Chondrocyte (in vitro differentiated cells): ENCODE measurements at places on chromosomes 3 and 15.
A peak's percentile ranks its signal among the peaks of the same experiment; 100 is the strongest.

GRCh38 chr15:97479957-97480356 lies 480.5 kb upstream of the ARRDC4 start:
- no peaks in the 10 kb centered on the region for H3K27me3 ChIP-seq
- H3K27ac ChIP-seq = no peak overlapping the region
- no peak for DNase-seq
- H3K36me3 ChIP-seq = peaks cover 6% of the 10 kb centered on the region
- no peaks in the 10 kb centered on the region for H3K4me1 ChIP-seq

- H3K4me1 ChIP-seq = peaks cover 17% of the 10 kb centered on the region
- peaks cover 41% of the 10 kb centered on the region for H3K27me3 ChIP-seq
- peak overlapping the region; percentile 85 for H3K4me3 ChIP-seq
- no peak for DNase-seq
Measured at GRCh38 chr3:180680097-180680430, 775 bp upstream of the CCDC39 start.

- no peak overlapping the region for H3K27ac ChIP-seq
- no peak overlapping the region for H3K4me3 ChIP-seq
- no peaks in the 10 kb centered on the region for H3K4me1 ChIP-seq
- H3K27me3 ChIP-seq = peaks cover 37% of the 10 kb centered on the region
- H3K36me3 ChIP-seq = peaks cover 3% of the 10 kb centered on the region
Measured at GRCh38 chr3:46222435-46223161, 14.5 kb upstream of the CCR1 start.

DNA sequence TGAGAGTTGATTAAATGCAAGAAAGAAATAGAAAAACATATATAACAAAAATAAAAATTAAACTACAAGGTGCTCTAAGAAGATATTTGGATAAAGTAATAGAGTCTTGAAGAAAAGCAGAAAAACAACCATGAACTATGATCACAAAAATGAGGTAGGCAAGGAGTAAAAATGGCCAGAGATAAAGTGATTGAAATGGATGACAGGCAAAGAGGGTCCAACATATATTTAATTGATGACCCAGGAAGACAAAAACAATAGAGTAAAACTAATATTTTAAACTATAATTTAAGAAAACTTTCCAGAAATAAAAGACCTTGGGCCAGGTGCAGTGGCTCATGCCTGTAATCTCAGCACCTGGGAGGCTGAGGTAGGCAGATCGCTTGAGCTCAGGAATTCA lies 22.1 kb upstream of the WDR49 start:
- no peak overlapping the region for H3K4me3 ChIP-seq
- H3K36me3 ChIP-seq = peaks cover 41% of the 10 kb centered on the region
- no peaks in the 10 kb centered on the region for H3K27me3 ChIP-seq

- H3K27me3 ChIP-seq = no peaks in the 10 kb centered on the region
- no peaks in the 10 kb centered on the region for H3K4me1 ChIP-seq
- H3K36me3 ChIP-seq = peaks cover 40% of the 10 kb centered on the region
- no peak overlapping the region for H3K27ac ChIP-seq
- no peak for DNase-seq
- no peak overlapping the region for H3K4me3 ChIP-seq
Measured at GRCh38 chr3:11317300-11317699, 45.1 kb downstream of the ATG7 start.

DNA sequence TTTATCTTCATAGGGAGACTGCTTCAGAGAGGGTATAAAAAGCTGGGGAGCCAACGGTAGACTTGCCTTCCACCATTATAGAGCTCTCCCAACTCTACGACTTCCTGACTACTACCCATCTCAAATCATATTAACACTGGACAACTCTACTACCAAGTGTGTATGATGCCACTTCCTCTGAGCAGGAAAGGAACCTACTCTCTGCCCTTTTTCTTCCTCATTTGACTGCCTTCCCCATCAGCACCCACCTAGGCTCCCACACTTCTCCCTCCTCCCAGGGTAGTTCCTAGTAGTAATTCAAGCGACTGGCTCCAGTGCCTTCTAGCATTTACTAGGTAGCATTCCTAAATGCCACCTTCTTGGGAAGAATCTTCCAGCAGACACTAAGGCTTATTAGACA lies 24.5 kb upstream of the TBL1XR1 start:
- no peaks in the 10 kb centered on the region for H3K36me3 ChIP-seq
- H3K27ac ChIP-seq = no peak overlapping the region
- H3K27me3 ChIP-seq = no peaks in the 10 kb centered on the region
- DNase-seq = no peak

- no peaks in the 10 kb centered on the region for H3K27me3 ChIP-seq
- H3K4me1 ChIP-seq = no peaks in the 10 kb centered on the region
- no peaks in the 10 kb centered on the region for H3K36me3 ChIP-seq
- DNase-seq = no peak
Measured at GRCh38 chr3:113166719-113167492, 44.5 kb upstream of the BOC start.

DNA sequence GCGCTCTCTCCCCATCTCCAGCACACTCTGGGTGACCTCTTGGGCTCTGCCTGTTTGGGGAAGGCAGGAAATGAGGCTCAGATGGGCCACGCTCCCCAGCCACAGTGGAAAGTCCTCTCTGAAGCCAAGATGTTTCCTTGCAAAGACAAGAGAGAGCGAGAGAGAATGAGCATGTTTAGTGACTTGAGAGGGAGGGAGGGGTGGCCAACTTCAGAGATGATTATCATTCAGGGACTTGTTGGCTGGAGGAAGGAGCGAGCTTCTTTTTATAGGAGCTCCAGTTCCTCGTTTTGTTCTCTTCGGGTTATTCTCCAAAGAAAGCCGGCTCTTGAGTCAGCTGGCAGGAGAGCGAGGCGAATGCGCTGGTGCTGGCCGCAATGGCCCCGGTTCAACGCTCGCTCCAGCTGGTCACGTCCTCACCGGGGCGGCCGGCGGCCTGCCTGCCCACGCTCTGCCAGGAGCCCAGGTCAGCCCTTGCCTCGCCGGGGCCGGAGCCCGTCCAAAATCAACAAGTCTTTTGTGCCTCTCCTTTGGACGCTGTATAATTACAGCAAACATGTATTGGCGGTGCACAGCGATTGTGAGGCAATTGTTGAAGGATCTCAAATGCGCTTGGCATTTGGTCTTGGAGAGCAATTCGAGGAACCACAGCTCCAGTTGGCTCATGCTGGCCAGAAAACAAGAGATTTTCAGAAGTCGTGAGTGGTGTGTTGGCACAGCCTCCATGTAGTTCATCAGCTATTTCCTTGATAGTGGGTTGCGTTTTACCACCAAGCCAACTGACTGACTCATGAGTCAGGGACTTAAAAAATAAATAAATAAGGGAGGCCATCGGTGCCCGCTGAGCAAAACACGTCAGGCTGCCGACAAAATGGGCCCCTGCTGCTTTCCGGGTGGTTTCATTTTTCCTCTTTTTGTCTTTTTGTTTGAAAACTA lies 288.6 kb downstream of the UACA start:
- H3K27me3 ChIP-seq = peaks cover 31% of the 10 kb centered on the region
- H3K36me3 ChIP-seq = peaks cover 1% of the 10 kb centered on the region
- peak; percentile 78 for DNase-seq
- H3K27ac ChIP-seq = peak overlapping the region; percentile 95

GRCh38 chr3:12235691-12236090 lies 53.2 kb upstream of the PPARG start:
- no peak for DNase-seq
- H3K36me3 ChIP-seq = peaks cover 6% of the 10 kb centered on the region
- no peak overlapping the region for H3K4me3 ChIP-seq
- H3K27ac ChIP-seq = no peak overlapping the region

DNA sequence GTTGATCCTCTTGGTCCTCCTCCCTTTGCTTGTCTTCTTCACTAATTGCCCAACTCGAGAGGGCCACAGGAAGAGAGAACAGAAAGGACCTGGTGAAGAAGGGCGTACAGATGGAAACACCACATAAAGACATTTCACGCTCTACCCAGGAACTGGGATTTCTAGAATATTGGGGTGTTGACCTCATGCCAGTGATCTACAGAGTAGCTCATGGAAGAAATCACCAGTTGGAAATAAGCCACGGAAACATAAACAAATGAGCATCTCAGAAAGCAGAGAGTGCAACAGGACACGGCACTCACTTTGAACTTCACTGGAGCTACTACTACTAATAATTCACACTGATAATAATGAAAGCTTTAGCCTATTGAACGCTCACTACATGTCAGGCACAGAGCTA lies 84.6 kb upstream of the ARHGEF3 start:
- H3K27me3 ChIP-seq = no peaks in the 10 kb centered on the region
- H3K36me3 ChIP-seq = no peaks in the 10 kb centered on the region

DNA sequence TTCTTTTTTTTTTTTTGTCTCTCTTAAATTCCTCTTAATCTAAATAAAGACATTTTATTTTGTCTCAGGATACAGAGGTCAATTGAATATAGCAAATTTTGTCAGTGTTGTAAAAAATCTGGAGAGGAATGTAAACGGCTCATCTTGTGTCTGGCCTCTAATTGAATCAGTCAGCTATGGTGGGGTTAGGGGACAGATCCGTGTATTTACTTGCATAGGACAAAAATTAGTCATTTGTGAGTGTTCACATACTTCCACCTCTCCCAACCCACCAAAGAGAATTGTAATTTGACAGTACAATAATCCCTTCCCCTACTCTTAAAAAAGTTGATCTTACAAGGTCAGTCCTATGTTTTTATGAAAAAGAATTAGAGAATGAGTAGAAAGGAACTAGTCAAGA lies 18.3 kb downstream of the PPARG start:
- H3K27ac ChIP-seq = peak overlapping the region; percentile 71
- no peak for DNase-seq
- peaks cover 19% of the 10 kb centered on the region for H3K4me1 ChIP-seq
- H3K36me3 ChIP-seq = peaks cover 7% of the 10 kb centered on the region
- peaks cover 3% of the 10 kb centered on the region for H3K27me3 ChIP-seq
- H3K4me3 ChIP-seq = no peak overlapping the region

- peaks cover 9% of the 10 kb centered on the region for H3K4me1 ChIP-seq
- DNase-seq = no peak
- H3K27ac ChIP-seq = no peak overlapping the region
- no peaks in the 10 kb centered on the region for H3K36me3 ChIP-seq
- no peaks in the 10 kb centered on the region for H3K27me3 ChIP-seq
Measured at GRCh38 chr15:95973566-95974256, 356.8 kb upstream of the NR2F2 start.

GRCh38 chr3:59908701-59909100 lies 858.9 kb upstream of the CFAP20DC start:
- no peaks in the 10 kb centered on the region for H3K36me3 ChIP-seq
- no peak overlapping the region for H3K27ac ChIP-seq
- DNase-seq = no peak

DNA sequence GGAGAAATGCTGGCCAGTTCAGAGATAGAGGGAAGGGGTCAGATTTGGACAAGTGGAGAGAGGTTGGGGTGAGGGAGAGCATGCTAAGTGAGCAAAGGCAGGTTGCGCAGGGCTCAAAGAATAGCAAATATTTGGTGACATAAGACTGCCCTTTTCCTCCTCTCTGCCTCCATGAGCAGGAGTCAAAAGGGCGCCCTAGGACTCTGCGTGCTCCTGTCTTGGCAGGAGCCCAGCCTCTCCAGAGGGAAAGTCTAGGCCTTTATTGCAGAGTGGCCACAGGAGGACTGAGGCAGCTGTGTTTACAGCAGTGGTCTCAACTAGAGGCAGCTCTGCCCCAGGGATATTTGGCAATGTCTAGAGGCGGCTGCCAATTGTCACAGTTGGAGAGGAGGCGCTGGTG lies 165.6 kb downstream of the FAM43A start:
- H3K4me1 ChIP-seq = no peaks in the 10 kb centered on the region
- no peaks in the 10 kb centered on the region for H3K36me3 ChIP-seq
- H3K27me3 ChIP-seq = no peaks in the 10 kb centered on the region
- H3K27ac ChIP-seq = no peak overlapping the region
- H3K4me3 ChIP-seq = no peak overlapping the region

DNA sequence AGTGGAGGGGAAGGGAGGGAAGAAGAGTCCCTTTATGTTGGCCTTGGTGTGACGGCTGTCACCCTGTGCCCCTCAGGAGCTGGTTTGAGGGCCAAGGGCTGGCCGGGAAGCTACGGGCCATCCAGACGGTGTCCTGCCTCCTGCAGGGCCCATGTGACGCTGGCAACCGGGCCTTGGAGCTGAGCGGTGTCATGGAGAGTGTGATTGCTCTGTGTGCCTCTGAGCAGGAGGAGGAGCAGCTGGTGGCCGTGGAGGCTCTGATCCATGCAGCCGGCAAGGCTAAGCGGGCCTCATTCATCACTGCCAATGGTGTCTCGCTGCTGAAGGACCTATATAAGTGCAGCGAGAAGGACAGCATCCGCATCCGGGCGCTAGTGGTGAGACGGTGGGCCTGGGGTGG lies 8.1 kb upstream of the RCCD1 start:
- peaks cover 26% of the 10 kb centered on the region for H3K36me3 ChIP-seq
- no peaks in the 10 kb centered on the region for H3K27me3 ChIP-seq
- no peak overlapping the region for H3K27ac ChIP-seq
- no peak overlapping the region for H3K4me3 ChIP-seq
- DNase-seq = no peak
